NCI-H1092 treated with DMSO at 0.1 percent for 48 hours (cell line): ENCODE measurements at places on chromosomes 6 and 20.

DNA sequence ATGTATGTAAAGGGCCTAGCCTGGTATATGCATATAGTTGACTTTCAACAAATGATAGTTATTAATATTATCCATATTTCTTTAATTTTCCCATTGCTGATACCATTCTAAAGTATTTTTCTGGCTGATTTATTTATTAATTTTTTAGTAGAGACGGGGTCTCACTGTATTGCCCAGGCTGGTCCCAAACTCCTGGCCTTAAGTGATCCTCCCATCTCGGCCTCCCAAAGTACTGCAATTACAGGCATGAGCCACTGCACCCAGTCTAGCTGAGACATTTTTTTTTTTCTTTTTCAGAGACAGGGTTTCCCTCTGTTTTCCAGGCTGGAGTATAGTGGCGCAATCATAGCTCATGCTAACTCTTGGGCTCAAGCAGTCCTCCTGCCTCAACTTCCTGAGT is 29.8 kb upstream of the MROH8 start:
- DNase-seq: no peak

- DNase-seq: no peak
These were observed 26.1 kb upstream of the ZC3H12D start for GRCh38 chr6:149510793-149511512.

GRCh38 chr6:82270881-82271635 is 23.5 kb upstream of the IBTK start:
- peak; percentile 57 for DNase-seq

DNA sequence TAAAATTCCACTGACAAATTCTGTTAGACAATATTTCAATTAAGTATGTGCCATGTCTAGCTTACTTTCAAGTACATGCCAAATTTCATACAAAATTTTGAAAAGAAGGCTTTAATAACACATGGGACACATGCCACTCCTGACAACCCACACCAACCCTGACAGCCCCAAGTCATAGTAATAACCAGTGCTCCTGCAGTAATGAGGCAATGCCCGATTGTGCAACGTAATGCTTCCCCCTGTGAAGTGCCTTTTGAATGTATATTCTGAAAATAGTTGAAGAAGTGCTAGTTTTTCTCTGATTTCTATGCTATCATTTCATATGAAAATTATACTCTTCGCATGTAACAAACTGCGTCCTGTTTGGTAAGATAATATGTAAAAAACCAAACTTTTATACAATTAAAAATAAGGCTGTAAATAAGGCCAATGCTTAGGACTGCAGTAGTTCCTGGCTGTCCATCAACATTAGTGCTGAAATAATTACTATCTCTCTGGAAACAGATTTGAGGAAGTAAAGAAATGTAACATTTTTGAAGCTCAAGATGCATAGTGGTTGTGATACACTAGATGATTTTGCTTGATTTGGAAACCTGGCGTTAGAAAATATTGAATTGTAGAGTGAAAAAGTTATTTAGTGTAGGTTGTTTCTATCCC is 125.8 kb upstream of the BCLAF1 start:
- no peak for DNase-seq

- DNase-seq: no peak
These were observed 86.8 kb downstream of the ZFP64 start for GRCh38 chr20:52104546-52105441.

- no peak for DNase-seq
These were observed 36.9 kb downstream of the ASXL1 start for GRCh38 chr20:32395066-32395465.

DNA sequence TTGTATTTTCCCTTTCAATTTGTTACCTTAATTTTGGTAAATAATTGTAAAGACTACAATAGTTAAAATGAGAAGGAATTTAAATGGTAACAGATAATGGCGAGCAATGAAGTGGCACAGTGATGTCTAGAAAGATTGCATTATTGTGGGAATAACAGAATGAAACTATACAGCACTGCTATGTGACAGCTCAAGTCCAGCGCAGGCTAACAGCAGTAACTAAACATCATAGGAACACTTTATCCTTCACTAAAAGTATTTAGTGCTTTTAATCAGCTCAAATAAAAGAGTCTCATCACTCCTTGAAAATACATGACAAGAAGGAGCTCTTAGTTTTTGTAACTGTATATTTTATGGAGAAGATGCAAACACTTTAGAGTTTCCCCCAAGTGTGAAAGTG is 190.8 kb downstream of the TENT5A start:
- DNase-seq: no peak
